ENCODE measurements at places on chromosomes 3 and 15.

GRCh38 chr15:66647358-66647757 is 54.7 kb upstream of the SMAD6 start:
- DNase-seq, result peak; percentile 87

- DNase-seq, result no peak
Observed at GRCh38 chr15:67977414-67978089, 76.6 kb upstream of the PIAS1 start.

- DNase-seq, result no peak
Observed at GRCh38 chr3:4036046-4036445, 236.8 kb downstream of the LRRN1 start.

DNA sequence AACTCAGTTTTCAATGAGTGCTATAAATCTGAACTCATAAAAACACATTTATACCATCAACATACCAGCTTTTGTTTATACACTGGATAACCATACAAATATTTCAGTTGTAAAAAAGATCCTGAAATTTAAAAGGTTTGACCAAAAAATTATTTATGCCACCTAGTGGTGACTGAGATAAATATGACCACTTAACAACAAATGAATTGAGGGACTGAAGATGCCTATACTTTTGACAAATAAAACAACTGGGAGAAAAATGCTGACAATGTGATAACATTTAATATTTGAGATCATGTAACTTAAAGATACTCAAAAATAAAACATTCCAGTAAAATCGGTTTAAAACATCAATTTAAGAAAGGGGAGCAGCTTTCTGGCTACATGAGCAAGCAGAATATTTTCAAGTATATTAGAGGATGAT is 30.4 kb downstream of the ATG3 start:
- peak; percentile 44 for DNase-seq

DNA sequence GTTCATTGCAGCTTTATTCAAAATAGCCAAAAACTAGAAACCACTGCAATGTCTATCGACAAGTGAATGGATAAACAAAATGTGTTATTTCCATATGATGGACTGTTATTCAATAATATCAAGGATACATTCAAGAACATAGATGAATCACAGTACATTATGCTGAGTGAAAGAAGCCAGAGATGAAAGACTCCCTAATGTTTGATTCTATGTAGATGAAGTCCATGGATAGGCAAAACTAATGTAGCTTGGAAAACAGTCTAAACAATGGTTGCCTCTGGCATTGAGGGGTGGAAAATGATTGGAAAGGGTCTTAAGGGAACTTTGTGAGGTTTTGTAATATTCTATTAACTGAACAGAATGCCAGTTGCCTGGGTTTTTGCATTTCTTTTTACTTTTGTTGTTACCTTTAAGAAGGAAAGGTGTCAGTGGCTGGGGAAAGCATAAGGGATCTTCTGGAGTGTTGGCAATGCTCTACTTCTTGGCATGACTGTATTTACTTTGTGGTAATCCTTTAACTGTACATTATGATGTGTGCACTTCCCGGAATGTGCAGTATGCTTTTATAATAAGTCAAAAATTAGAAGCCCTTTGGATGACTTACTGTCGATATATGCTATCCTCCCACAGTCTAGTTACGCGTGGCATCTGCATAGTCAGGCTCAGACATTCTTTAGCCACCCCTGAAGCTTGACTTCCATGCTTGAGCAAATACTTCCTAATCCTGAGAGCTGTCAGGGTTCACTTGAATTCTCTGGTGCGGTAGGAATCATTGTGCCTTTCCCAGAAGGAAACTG is 20.5 kb upstream of the ATP10A start:
- no peak for DNase-seq

DNA sequence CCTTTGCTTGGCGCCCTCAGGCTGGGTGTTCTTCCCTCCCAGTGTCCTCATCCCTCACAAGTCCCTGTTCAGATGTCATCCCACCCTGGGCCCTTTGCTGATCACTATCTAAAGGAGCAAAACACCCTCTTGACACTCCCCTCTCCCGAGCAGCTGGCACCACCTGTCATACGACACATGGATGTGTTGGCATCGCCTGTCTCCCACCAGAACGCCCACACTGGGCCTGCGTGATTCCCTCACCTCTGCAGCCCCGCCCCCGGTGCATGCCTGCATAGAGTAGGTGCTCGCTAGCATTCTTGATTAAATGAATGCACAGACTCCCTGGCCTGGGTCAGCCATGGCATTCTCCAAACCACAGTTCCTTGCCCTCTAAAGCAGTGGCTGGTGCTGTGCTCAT is 75.8 kb downstream of the DNAJB8 start:
- DNase-seq, result no peak

DNA sequence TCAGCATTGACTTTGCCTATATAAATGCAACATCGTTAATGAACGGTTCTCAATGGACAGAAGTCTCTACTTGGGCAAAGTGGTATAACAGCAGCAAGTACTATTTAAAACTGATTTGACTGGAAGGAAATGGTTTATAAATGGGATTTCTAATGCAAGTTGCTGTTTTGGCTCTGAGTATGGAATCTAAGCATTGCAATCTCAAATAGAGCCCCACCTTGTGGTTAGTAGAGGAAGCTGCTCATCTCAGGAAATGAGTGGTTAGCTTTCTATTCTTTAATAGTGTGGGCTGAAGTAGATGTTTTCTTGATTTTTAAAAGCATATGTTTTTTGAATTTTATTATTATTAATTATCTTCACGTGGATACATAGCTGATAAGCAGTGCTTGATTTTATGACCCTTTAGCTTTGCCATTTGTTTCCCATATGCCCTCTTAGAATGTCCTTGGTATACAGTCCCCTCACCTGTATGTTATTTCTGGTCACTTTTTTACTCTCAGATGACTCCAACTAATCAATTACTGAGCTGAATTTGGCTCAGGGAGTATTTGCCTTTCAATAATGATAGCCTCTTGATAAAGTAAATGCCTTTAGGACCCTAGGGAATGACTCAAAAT is 67.1 kb downstream of the OXSM start:
- DNase-seq, result peak; percentile 45

GRCh38 chr3:122964811-122965210 is 62.8 kb downstream of the SEMA5B start:
- DNase-seq, result no peak

DNA sequence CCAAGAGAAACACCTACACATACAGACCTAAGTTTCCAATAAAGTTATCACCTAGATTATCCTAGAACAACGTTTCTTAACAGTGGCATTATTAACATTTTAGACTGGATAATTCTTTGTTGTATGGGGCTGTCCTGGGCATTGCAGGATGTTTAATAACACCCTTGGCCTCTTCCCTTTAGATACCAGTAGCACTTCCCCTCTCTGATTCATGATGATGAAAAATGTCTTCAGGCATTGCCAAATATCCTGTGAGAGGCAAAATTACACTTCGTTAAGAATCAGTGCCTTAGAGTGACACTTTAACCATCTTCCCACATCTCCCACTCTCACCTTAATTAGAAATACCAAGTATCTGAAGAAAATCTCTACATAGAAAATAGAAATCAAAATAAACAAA is 352.6 kb downstream of the CGGBP1 start:
- no peak for DNase-seq

DNA sequence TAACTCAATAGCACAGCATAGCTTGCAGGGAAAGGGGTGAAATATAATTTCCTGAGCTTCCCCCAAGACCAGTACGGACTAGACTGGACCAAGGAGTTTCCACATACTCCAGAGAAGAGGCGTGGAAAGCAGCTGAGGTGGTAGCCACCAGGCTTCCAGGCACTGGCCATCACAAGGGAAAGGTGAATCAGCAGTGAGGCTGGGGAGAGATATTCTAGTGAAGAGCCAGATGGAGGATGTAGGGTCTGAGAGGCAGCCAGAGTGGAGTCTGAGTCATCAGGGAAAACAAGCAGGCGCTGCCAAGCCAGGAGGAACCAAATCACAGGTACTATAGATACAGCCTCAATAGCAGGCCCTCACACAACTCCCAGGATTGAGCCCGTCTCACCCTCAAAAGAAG is 9.6 kb upstream of the RASA2 start:
- peak; percentile 88 for DNase-seq

- DNase-seq, result no peak
Observed at GRCh38 chr3:151580591-151580990, 119.7 kb upstream of the IGSF10 start.

DNA sequence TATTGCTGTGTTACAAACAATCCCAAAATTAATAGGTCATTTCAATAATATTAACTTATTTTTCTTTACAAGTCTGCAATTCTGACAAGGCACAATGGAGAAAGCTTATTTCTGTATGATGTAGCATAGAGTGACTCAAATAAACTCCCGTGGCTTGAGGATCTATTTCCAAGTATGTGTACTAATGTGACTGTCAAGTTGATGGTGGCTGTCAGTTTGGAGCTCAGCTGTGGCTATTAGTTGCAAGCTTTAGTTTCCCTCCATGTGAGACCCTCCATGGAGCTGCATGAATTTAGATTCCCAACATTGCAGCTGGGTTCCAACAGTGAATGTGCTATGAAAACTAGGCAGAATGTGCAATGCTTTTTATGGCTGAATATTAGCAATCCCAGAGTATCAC is 515.5 kb upstream of the GBE1 start:
- no peak for DNase-seq

DNA sequence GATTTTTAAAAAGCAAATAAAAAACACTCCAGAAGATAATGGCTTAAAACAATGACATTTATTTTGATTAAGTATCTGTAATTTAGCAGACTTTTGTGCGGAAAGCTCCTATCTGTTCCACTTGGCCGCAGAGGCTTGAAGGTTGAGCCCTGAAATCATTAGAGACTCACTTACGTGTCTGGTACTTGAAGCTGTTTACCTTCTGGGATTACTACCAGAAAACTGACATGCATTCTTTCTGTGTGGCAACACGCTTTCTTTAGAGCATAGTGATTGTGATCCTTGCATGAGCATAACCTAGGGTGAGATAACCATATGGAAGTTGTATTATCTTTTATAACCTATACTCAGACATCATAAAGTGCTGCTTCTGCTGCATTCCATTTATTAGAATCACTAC is 298.5 kb downstream of the SI start:
- DNase-seq, result no peak

DNA sequence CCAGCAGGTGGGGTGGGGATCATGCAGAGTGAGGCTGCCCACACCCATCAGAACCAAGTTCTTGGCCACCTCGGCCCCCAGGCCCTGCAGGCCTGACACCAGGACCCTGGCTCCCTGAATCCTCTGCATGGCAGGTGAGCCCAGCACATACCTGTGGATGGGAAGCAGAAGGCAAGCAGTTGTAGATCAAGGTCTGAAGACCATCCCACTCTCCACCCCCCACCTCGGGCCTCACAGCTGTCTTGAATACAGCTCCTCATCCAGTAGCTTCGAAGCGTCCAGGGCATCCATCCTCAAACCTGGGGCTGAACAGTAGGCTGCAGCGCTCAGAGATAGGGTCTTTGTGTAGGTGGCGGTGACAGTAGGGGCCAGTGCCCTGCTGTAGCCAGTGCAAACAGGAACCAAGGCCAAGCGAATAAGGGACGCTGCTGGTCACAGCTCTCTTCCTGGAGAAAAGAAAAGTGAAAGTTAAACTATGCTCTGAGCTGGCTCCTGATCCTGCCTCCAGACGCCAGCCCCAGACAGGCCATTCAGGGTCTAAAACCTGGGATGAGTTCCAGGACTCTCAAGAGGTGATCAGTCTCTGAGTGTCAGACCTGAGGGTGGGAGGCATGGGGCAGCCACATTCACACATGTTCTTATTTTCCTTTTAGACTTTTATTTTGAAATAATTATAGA is at the start of gene UBA7:
Gene UBA7, minus strand, starts transcription at position 457 of the 678 bp plus-strand sequence. Its CDS starts 166 bp downstream, at position 291.
- DNase-seq, result peak; percentile 79

DNA sequence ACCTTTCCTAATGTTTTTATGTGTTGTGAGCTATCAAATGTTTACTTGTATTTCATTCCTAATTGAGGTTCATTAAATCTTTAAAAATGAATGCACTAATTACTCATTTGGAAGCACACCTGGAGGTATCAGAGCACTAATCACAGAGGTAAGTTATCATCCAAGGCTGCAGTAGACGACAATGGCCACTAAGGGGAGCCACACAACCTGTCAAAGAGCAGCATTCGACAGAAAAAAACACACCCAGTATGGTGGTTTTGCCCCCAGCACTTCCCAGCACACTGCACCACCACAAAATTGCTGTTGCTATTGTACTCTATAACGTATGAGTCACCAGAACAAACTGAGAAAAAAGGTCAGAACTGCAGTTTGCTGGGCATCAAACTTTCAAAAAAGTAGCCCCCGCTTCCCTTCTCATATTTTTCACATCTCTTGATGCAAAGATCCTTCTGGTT is 205.9 kb upstream of the IGF1R start:
- peak; percentile 63 for DNase-seq

GRCh38 chr3:128051459-128051836 is 789 bp upstream of the SEC61A1 start:
- no peak for DNase-seq

- no peak for DNase-seq
Observed at GRCh38 chr15:80893777-80894176, 95.8 kb downstream of the MESD start.

GRCh38 chr3:129577925-129578786 is 28.3 kb downstream of the PLXND1 start:
- no peak for DNase-seq

GRCh38 chr15:74420193-74420905 is 13.4 kb downstream of the SEMA7A start:
- no peak for DNase-seq

DNA sequence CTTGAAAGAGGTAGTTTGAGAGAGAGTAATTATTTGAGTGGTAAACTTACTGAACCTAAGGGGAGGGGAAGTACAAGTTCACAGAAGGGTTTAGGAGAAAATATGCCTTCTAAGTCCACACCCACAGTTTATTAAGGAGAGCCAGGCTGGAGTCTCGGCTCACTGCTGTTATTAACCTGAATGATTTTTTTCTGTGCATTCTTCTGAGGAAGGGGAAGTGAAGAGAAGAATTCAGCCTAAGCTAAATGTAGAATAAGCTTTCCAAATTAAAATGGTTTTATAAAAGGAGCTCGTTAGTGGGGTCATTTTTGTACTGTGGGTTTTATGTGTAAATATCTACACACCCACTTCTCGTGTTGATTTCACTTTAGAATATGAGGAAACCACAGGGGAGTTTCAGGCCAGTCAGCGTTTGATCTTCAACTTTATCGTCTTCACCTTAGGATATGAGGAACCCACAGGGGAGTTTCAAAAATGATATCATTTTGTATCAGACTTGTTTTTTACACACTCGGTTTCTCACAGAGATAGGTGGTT is 1.5 kb downstream of the WHAMM start:
- DNase-seq, result peak; percentile 33

DNA sequence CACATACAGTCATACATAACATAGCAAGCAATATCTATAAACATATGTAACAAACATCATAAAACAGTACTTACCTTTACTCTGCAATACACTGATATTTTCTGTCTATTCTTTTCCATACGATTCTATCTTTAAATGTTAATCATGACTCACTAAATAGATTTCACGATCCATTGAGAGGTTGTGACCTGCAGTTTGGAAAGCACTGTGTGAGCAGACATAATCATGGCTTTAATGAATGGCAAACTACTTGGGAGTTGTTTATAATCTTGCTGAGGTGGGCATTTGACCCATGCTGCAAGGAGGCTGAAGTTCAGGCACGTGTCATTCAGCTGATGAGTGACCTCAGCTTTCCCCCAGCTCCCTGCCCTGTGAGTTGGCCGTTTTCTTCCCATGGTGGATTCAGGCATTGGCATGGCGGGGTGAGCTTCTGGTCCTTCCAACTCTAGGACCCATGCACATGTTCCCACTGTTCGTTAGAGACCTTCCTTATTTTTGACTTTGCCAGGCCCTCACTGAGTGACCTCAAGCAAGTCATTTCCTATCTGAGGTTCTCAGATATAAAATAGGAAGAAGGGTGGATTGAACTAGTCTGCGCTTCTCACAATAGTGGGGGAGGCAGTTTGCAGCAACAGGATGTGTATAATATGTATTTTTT is 41.7 kb downstream of the PAQR5 start:
- DNase-seq, result no peak

GRCh38 chr3:116669576-116669975 is 40.0 kb upstream of the TUSC7 start:
- no peak for DNase-seq

Data from kidney capillary endothelial cell (primary cell).